ENCODE measurements at places on chromosomes 7 and 10. TPM values are rescaled to one million over a fixed set of nuclear protein-coding genes. Genes with fewer than 3 reads are reported as not detected.

TYSND1 gene
- 15.0 TPM for total RNA-seq

ZNF804B gene
- total RNA-seq, result not detected

- H3K27me3 ChIP-seq, result no peaks in the 10 kb centered on the region
- no peak for DNase-seq
- H3K36me3 ChIP-seq, result no peaks in the 10 kb centered on the region
- no peak overlapping the region for H3K27ac ChIP-seq
Measured at GRCh38 chr7:23014681-23015080, 751 bp upstream of the HYCC1 start.

GRCh38 chr10:122249991-122250750 is 20.9 kb upstream of the BTBD16 start:
- H3K4me1 ChIP-seq, result no peaks in the 10 kb centered on the region
- no peak for DNase-seq
- H3K36me3 ChIP-seq, result peaks cover 48% of the 10 kb centered on the region
- no peak overlapping the region for H3K4me3 ChIP-seq
- no peaks in the 10 kb centered on the region for H3K27me3 ChIP-seq

DNA sequence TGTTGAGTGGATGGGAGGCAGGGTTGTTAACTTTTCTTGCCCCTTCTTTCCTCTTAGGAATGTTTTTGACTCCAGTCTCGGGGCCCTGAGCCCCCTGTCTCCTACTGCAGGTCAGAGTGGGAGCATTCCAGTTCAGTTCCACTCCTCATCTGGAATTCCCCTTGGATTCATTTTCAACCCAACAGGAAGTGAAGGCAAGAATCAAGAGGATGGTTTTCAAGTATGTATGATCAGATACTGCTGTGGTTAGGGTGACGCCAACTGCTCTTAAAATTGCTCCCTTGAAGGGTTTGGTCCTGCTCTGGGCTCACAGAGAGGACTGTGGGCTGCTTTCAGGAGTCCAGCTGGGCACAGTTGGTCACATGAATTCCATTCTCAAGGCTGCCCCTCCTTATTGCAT is 22.0 kb downstream of the VWA2 start:
- H3K4me3 ChIP-seq, result no peak overlapping the region
- DNase-seq, result no peak

GRCh38 chr10:75404815-75405597 is 3.4 kb upstream of the ZNF503 start:
- H3K4me1 ChIP-seq, result peaks cover 70% of the 10 kb centered on the region
- no peaks in the 10 kb centered on the region for H3K36me3 ChIP-seq
- peaks cover 4% of the 10 kb centered on the region for H3K27me3 ChIP-seq
- DNase-seq, result peak; percentile 90
- peak overlapping the region; percentile 98 for H3K27ac ChIP-seq

DNA sequence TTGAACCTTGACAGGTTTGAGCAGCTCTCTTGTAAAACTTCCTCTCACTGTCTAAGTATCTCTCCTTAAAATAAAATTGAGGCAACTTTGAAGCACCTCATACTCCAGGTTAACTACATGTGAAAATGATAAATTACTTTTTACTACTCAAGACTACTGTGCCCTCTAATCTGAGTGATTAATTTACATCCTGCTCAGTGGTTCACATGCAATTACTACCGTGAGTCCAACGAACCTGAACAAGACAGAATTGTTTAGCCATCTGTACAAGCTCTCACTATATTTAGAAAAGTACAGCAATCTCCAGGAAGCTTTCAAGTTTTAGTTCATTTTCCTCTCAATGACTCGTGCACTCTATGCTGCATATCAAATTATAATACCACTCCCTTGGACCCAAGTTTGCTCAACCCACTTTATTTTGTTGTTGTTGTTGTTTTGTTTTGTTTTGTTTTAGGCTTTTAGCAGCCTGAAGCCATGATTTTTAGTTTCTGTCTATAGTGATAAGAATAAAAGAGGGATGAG is 21.2 kb downstream of the PDE1C start:
- no peak overlapping the region for H3K27ac ChIP-seq
- H3K36me3 ChIP-seq, result no peaks in the 10 kb centered on the region
- no peak overlapping the region for H3K4me3 ChIP-seq
- H3K27me3 ChIP-seq, result no peaks in the 10 kb centered on the region
- DNase-seq, result no peak

DNA sequence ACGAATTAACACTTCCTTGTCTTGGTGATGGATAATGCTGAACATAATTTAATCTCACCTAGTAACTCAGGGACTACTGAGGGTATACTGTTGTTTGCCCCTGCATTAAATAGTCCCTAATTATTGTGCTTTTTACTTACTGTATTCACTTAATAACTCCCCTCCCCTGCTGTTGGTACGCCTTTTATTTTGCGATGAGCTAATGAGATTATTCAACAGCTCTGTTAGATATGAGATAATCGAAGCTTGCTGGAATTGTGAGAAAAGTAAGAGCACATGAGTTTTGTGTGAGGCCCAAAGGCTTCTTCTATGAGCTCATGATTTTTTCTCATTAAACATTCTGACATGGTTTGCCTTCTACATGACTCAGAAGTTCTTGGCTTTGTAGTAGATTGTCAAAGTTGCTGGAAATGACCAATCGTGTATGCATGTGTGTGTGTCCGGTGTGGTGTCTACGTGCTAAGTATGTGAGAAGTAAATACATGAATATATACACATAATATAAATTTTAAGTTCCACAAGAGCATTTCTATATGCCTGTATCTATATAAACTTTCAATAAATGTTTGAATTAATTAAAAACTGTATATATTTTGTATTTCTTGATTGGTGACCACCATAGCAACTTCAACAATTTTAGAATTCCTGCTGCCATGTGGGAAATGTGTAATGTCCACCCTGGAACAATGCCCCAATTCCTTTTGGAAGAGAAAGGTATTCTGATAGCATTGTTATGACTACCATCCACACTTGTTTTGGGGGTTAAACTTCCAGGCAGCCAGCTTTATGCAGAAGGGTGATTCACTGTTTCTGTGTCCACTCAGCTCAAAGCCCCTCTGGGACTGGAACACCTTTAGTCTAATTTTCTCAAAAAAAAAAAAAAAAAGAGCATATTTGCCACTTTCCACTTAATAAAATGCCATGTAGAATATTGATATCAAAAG is 106.2 kb downstream of the SAMD9 start:
- no peaks in the 10 kb centered on the region for H3K36me3 ChIP-seq
- H3K27me3 ChIP-seq, result no peaks in the 10 kb centered on the region
- DNase-seq, result no peak
- H3K4me3 ChIP-seq, result no peak overlapping the region
- no peak overlapping the region for H3K27ac ChIP-seq
- H3K4me1 ChIP-seq, result peaks cover 18% of the 10 kb centered on the region

DNA sequence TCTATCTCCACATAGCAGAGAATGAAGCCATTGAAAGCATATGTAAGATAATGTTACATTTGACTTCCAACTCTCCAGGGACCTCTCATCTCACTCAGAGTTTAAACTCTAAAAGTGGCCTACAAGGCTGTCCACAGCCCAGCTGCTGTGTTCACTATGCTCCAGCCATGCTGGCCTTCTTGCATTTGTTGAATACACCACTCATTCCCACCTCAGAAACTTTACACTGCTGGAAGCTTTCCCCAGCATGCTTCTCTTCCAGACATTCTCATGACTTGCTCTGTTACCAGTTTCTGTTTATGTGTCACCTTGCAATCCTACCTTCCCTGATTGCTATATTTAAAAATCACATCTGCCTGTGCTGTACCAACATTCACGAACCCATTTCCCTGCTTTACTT is 167.2 kb downstream of the WNT2 start:
- no peak overlapping the region for H3K27ac ChIP-seq
- no peaks in the 10 kb centered on the region for H3K36me3 ChIP-seq
- H3K4me3 ChIP-seq, result no peak overlapping the region
- no peaks in the 10 kb centered on the region for H3K27me3 ChIP-seq
- H3K4me1 ChIP-seq, result peaks cover 6% of the 10 kb centered on the region

DNA sequence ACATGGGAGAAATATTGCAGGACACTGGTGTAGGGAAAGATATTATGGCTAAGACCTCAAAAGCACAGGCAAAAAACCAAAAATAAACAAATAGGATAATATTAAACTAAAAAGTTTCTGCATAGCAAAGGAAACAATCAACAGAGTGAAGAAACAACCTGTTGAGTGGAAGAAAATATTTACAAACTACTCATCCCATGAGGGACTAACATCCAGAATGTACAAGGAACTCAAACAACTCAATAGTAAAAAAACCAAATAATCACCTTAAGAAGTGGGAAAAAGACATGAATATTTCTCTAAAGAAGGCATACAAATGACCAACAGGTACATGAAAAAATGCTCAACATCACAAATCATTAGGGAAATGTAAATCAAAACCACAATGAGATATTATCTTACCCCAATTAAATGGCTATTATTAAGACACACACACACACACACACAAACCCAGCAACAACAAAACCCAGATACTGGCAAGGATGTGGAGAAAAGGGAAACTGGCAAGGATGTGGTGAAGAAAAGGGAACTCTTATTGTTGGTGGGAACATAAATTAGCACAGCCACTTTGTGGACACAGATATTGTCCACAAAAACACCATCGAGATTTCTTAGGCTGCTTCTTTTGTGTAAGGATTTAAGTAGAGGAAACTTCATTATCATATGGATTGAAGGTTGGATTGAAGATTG is 9.8 kb upstream of the RAB18 start:
- no peaks in the 10 kb centered on the region for H3K4me1 ChIP-seq
- H3K27me3 ChIP-seq, result no peaks in the 10 kb centered on the region
- no peak overlapping the region for H3K27ac ChIP-seq
- H3K4me3 ChIP-seq, result no peak overlapping the region
- no peaks in the 10 kb centered on the region for H3K36me3 ChIP-seq
- no peak for DNase-seq

- no peak overlapping the region for H3K4me3 ChIP-seq
- no peaks in the 10 kb centered on the region for H3K36me3 ChIP-seq
- DNase-seq, result no peak
- H3K27ac ChIP-seq, result no peak overlapping the region
- H3K27me3 ChIP-seq, result no peaks in the 10 kb centered on the region
Measured at GRCh38 chr10:114028425-114028824, 15.2 kb upstream of the ADRB1 start.

DNA sequence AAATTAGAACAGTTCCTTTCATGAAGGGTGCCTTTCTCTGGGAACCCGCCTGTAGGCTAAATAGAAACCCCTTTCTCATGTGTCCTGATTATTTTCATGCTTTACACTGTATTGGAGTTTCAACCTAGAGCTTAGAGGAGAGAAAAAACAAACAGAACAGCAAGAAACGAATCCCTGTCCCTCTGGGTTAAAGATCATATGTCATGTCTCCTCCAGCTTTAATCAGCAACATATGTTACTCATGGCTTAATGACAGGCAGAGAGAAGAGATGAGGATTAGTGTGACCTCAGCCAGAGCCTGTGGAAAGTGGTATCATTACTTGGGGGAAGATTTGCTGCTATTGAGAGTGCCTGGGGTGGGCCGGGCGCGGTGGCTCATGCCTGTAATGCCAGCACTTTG is 32.1 kb downstream of the CRCP start:
- H3K36me3 ChIP-seq, result peaks cover 54% of the 10 kb centered on the region
- H3K27me3 ChIP-seq, result no peaks in the 10 kb centered on the region
- H3K27ac ChIP-seq, result no peak overlapping the region
- peaks cover 45% of the 10 kb centered on the region for H3K4me1 ChIP-seq
- no peak for DNase-seq

Measured in upper lobe of left lung (tissue), 6 donors.